ENCODE measurements at places on chromosomes 1 and 21.

DNA sequence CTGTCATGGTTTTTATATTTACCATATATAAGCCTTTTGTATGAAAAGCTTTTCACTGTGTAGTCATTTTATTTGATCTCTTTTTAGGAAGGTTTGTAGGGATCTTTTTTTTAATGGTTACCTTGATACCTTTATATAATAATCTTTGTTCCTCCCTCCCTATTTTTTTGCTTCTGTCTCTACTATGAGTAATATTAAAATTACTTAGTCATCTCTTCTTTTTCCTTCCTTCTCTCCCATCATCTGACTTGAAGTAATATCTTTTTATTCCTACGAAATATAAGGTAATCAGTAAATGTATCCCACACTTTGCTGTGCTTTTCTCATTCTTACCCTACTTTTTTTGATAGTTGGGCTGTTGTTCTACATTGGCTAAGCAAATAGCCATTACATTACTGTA lies 161.4 kb downstream of the MAGI3 start:
- DNase-seq, result no peak

- no peak for DNase-seq
Measured at GRCh38 chr1:23456226-23456625, 27.8 kb downstream of the ASAP3 start.

DNA sequence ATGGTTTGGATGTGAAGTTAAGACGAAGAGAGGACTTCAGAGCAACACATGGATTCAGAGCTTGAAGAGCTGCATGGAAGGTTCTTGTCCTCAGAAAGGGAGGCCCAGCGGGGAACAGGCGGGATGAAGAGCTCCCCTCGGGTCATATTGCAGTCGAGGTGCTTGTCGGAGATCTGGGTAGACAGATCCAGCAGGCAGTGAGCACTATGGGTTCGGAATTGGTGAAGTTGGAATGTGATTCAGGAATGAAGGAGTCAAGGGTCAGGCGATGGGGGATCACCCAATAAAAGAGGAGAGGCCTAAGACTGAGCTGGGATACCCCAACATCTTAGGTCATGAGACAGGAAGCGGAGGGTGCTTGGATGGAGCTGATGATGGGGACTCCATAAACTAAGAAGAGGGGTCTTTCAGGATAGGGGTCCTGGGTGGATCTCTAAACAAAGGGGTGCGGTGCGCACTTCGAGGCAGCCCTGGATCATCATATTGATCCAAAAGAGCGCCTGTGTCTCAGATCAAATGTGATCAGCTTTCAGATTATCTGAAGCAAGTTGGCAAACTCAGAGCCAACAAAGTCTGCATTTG lies 176.3 kb upstream of the VAMP3 start:
- DNase-seq, result no peak

GRCh38 chr21:43331962-43332828 lies 94.7 kb downstream of the SIK1 start:
- DNase-seq, result no peak

DNA sequence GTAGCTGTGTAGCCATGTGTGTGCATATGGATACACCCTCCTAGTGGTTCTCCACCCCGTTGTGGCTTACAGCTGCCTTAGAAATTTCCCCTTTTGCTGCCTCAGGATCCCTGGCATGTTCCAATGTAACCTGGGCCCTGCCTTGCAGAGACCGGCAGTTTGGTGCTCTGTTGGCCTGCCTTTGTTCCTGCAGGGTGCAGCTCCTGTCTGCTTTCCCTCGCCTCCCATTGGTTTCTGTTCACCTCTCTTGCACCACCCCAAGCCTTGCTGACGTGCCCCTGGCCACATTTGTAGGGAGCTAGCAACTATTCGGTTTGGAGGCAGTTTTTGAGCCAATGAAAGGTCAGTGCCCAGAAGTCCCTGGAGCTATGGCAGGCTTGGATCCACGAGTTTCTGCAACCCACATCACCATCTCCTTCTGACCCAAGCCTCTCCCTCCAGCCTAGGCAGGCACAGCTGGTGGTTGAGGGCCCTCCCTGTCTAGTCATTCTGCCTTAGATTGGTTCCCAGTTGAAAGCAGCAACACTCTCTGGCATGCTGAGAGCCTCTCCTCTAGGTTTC lies 54.9 kb downstream of the MAB21L3 start:
- no peak for DNase-seq

GRCh38 chr1:26684763-26685508 lies 10.9 kb upstream of the ARID1A start:
- no peak for DNase-seq

DNA sequence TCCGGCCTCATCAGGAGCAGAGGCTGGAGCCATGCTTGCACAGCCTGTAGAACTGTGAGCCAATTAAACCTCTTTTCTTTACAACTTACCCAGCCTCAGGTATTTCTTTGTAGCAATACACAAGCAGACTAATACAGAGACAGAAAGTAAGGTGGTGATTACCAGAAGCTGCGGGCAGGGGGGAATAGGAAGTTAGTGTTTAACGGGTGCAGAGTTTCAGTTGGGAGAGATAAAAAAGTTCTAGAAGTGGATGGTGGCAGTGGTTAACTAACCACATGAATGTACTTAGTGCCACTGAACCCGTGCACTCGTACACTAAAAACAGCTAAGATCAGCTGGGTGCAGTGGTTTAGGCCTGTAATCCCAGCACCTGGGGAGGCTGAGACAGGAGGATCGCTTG lies 80.4 kb upstream of the TARDBP start:
- peak; percentile 27 for DNase-seq

GRCh38 chr1:42731585-42731984 lies 8.5 kb downstream of the CLDN19 start:
- DNase-seq, result no peak

- no peak for DNase-seq
Measured at GRCh38 chr1:224472806-224473205, 38.2 kb upstream of the WDR26 start.

DNA sequence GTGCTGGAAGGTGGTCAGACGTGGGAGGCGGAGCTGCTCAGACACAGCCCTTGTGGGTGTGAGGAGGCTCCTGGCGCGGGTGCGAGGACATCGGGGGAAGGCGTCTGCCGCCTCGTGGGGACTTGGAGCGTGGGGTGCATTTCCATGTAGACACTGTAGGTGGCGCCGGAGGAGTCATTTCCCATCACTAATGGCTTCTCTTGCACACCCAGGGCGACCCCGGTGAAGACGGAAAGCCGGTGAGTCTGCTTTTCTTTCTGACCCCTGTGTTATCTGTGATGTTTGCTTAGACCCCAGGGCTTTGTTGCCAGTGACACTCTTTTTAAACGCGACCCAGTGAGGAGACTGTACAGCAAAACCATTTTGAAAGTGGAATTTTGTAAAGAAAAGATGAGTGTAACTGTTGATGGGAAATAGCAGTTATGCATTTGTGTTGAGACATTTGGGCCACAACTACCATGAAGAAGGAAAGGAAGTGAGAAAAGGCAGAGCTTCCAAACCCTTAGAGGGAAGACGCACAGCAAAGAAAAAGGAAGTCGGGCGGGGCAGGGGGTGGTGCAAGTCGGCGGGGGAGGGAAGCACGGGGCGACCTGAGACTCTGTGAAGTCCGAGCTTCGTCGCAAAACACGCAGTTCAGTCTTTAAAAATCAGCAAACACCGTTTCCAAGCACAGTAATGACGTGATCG lies 64.0 kb downstream of the SLC19A1 start:
- DNase-seq, result peak; percentile 82

DNA sequence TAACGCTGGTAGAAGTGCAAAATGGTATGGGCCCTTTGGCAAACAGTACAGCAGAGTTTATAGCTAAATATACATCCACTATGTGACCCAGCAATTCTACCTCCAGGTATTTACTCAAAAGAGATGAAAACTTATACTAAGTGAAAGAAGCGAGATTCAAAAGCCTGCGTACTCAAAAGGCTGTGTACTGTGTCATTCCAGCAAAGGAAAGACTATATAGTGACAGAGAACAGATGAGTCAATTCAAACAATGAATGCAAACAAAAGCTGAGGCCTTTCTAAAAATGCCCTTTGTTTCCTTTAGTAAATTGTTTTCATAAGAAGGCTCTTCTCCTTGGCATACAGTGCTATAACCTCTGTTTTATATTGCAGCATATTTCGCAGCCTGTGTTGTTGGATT lies 268.8 kb upstream of the CSF3R start:
- DNase-seq, result no peak
